ENCODE measurements at places on chromosomes 16 and 17.

DNA sequence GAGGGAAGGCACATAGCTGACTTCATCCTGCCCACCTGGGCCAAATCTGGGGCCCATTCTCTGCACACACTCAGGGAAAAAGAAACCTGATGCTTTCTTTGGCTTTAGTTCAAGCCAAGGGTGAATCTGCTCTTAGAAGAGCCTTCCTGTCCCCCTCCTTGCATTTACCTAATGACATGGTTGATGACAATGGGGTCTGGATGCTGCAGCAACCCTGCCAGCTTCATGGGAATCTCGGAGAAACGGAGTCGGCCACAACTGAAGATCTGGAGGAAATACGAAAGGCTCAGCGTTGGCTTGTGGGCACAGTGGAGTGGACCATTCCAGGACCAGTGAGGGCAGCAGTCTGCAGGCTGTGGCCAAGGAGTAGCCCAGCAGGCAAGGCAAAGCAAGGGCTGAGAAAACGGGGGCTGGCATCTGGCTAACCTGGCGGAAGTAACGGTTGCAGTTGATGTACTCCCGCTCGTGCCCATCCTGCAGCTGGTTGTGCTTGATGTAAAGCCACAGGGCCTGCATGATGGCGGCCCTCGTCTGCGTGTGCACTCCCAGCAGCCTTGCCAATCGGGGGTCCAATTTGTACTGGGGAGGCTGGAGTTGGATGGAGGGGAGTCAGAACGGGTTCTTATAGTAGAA is 6.4 kb upstream of the FTSJ3 start:
- no peak for DNase-seq

GRCh38 chr16:88429387-88430184 is 23.5 kb upstream of the ZFPM1 start:
- no peak for DNase-seq

DNA sequence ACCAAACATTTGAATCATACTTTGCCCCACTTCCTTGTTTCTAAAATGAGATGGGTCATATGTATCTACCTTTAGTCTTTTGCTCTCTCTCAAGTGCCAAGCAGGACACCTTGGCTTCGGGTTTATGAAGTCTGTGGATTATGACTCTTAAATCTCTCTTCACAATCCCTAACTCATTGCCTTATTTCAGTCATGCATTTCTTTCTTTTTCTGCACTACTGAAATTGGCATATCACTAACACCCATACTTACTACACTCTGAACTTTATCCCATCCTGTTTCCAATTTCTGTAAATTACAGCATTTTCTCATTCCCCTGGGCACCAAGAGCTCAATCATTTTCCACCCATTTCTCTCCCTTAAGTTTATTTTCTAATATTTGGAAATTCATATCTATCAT is 42.0 kb downstream of the ABCA9 start:
- DNase-seq = no peak

DNA sequence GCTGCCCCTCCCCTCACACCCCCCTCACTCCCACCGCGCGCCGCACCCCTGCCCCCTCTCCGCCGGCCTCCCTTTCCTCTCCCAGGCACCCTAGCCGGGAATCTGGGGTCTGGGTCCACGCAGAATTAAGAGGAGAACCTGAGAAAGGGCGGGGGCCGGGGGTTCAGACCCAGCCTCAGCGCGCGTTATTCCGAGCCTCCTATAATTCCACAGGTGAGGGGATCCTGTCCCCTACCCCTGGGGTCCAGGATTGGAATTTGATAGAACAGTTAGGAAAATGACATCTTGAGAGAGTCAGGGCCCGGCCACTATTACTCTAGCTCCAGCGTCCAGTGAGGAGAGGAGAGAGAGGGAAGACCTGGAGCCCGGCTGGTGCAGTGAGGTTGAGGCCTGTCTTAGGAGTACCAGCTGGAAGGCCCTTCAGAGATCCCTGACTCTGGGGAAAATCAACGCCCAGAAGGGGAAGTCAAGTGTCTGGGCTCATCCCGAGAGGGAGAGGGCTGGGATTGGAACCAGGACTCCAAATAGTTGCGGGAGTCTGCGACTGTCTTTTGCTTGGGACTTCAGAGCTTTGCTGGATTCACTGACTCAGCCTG is 17.3 kb downstream of the GRB7 start:
- no peak for DNase-seq

- DNase-seq = no peak
Measured at GRCh38 chr16:89370081-89370511, 120.3 kb downstream of the ANKRD11 start.

DNA sequence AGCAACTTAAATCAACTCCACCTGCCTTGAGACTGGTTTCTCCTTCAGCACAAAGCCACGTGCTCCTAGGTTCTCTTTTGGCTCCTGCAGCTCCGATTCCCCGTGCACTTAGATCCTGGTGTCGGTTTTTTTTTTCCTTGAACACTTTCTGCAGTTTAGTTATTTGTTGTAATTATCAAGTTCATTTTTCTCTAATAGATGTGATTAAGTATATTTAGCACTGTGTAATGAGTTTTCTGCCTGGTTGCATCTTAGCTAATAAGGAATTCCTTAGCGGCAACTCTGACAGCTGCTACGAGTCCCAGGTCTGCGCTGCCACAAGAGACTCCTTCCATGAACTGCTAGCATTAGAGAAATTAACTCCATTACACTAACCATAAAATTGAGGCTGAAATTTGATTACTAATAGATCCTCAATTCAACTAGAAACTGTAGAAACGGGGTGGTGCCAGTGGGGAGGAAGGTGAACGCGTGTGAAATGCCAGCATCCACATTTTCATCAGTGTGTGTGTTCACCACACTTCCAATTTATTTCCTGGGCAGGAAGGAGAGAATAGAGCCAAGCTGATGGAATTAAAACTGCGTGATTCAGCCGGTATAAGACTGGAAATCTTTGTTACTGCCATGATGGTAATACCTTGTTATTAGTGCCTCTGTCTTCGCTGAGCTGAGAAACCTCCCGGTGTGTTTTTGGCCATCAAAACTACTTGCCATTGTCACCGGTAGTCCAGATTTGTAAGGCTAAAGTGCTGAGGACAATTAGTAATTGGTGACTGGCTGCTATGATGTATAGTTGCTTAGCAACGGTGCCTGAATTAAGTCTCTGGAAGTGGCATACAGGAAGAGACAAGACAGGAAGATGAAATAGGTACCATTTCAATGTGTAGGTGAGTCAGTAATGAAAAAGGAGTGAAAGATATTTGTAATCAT is 232.4 kb downstream of the IRX3 start:
- no peak for DNase-seq
